ENCODE measurements at places on chromosomes 5 and 9. TPM values are rescaled to one million over a fixed set of nuclear protein-coding genes. Genes with fewer than 3 reads are reported as not detected.

The RFESD gene
- 2.6 TPM for total RNA-seq

The SLC6A19 gene
- 2.2 TPM for total RNA-seq

The CXCL14 gene
- total RNA-seq, result 104 TPM

- no peak for DNase-seq
- no peak overlapping the region for H3K27ac ChIP-seq
- H3K27me3 ChIP-seq, result no peaks in the 10 kb centered on the region
- no peaks in the 10 kb centered on the region for H3K4me1 ChIP-seq
- H3K4me3 ChIP-seq, result no peak overlapping the region
Measured at GRCh38 chr9:130473566-130473965, 28.8 kb downstream of the ASS1 start.

DNA sequence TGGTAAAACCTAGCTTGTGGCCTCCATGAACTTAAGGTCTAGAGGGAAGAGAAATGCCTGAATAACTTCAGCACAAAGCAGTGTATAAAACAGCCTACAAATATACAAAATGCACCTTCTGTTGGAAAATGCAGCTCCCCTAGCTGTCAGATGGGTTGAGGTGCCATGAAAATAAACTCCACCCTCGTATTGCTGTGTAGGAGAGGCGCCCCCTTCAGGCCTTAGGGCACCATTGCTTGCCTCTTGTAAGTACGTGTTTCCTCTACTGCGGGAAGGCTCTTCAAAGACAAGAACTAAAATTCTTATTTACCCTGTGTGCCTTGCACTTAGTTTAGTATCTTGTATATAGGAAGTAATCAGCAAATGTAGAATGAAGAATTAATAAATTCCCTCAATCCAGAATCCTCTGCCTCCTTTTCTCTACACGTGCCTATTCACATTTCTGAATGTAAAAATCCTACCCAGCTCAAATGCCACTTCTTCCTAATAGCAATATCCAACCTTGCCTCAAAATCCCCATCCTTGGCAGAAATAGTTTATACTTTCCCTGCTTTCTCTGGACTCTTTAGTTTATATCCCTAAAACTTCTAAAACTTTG is 393.7 kb upstream of the PDE4D start:
- H3K36me3 ChIP-seq, result no peaks in the 10 kb centered on the region
- no peaks in the 10 kb centered on the region for H3K27me3 ChIP-seq
- no peaks in the 10 kb centered on the region for H3K4me1 ChIP-seq
- H3K4me3 ChIP-seq, result no peak overlapping the region
- no peak overlapping the region for H3K27ac ChIP-seq

DNA sequence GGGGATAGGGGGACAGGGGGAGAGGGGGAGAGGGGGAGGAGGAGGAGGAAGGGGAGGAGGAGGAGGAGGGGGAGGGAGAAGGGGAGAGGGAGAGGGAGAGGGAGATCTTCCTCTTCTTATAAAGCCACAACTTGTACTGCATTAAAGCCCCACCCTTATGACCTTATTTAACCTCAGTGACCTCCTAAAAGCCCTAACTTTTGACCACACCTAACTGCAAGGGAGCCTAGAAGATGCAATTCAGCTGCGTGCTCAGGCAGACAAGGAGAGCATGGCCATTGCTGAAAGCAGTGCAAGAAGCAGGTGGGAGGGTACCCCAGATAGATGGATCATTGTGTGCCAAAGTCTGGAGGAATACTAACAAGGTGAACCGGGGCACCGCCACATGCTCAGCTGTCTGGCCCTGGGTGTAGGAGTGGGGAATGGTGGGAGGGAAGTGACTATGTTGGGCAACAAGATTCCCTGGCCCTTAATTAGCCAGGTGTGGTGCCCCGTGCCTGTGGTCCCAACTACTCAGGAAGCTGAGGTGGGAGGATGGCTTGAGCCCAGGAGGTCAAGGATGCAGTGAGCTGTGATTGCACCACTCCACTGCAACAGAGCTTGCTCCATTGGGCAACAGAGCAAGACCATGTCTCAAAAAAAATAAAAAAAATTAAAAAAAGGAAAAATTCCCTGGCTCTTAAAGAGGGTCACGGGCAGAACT is 125.4 kb upstream of the BOD1 start:
- no peak overlapping the region for H3K27ac ChIP-seq
- peak; percentile 48 for DNase-seq
- H3K36me3 ChIP-seq, result no peaks in the 10 kb centered on the region
- H3K27me3 ChIP-seq, result no peaks in the 10 kb centered on the region

GRCh38 chr5:178642351-178642909 is 15.6 kb upstream of the CLK4 start:
- peak; percentile 31 for DNase-seq
- no peak overlapping the region for H3K4me3 ChIP-seq
- H3K4me1 ChIP-seq, result no peaks in the 10 kb centered on the region
- H3K27ac ChIP-seq, result no peak overlapping the region

DNA sequence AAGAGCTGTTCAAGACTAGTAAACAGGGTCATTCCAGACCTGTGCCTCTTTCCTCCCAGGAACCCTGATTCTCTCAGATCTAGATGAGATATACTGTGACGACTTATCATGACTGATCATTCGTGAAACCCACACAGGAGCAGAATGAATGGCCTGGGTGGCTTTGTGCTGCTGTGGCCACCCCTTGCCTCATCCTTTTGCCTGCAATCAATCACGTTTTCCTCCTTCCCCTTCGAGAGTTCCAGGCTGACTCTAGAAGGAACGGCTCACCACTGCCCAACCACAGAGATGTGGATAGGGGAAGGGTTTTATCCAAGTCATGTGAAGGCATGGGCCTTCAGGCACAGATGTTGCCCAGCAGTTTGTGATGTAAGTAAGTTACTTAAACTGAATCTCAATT is 5.8 kb downstream of the ANXA6 start:
- H3K4me3 ChIP-seq, result no peak overlapping the region
- no peak for DNase-seq
- peaks cover 6% of the 10 kb centered on the region for H3K4me1 ChIP-seq

DNA sequence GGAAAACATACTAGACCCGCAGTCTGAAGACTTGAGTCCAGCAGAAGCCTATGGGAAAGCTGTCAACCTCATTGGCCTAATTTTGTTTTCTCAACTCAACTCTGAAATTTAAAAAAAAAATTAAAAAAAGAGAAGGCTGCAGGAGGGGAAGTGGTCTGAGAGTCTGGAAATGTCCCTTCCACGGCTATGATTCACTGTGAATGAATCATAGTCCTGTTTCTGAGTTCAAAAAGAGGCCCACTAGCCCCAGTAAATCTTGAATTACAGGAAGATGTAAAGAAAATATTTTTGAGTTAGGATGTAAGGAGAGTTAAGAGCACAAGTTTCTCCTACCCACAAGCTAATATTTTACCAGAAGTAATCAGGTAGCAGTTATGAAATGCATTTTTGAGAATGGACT is 565.5 kb upstream of the DMAC1 start:
- no peaks in the 10 kb centered on the region for H3K4me1 ChIP-seq
- no peak overlapping the region for H3K4me3 ChIP-seq

GRCh38 chr9:134327671-134328231 is 1.5 kb downstream of the RXRA start:
- DNase-seq, result no peak
- peak overlapping the region; percentile 80 for H3K27ac ChIP-seq
- peak overlapping the region; percentile 77 for H3K4me3 ChIP-seq

DNA sequence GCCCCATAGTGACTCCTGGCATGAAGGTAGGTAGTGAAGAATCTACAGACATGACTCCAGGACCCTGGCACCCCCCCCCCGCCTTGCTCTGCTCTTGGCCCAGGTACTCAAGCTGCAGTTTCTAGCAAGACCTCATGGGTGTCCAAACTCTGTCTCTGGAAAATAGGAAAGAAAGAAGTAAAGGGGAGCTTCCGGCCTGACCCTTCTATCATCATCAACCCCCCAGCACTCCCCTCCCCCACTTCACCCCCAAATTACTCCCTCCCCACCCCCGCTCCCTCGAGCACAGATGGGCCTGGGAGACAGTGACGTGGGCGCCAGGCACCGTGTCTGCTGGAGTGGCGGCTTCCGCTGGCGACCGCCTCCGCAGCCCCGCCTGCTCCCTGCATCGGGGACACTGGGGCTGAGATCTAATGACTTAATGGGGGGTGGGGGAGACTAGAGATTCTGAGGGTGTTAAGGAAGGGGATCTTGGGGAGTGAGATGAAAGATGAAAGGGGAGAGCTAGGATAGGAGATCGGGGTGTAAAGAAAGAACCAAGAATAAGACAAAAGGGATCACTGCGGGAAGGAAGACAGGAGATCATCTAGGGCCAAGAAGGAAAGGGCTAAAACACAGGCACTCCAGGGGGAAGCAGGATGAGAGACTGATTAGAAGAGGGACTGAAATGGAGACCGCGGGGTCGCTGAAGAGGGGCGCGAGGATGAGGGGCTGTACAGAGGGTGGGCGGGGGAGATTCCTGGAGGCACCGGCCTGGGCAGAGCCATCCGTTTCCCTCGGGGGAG is 1.1 kb upstream of the DNAJB5 start:
- DNase-seq, result no peak
- no peaks in the 10 kb centered on the region for H3K36me3 ChIP-seq
- H3K27me3 ChIP-seq, result no peaks in the 10 kb centered on the region
- H3K4me1 ChIP-seq, result no peaks in the 10 kb centered on the region

GRCh38 chr5:81184749-81185110 is 48.4 kb upstream of the CKMT2 start:
- DNase-seq, result no peak
- H3K4me3 ChIP-seq, result no peak overlapping the region
- no peaks in the 10 kb centered on the region for H3K27me3 ChIP-seq
- H3K27ac ChIP-seq, result no peak overlapping the region

GRCh38 chr5:32362527-32362926 is 49.8 kb upstream of the MTMR12 start:
- no peak overlapping the region for H3K27ac ChIP-seq
- H3K4me3 ChIP-seq, result no peak overlapping the region
- no peaks in the 10 kb centered on the region for H3K36me3 ChIP-seq

- no peaks in the 10 kb centered on the region for H3K36me3 ChIP-seq
- peak overlapping the region; percentile 14 for H3K27ac ChIP-seq
- DNase-seq, result peak; percentile 66
- H3K27me3 ChIP-seq, result no peaks in the 10 kb centered on the region
- peak overlapping the region; percentile 23 for H3K4me3 ChIP-seq
Measured at GRCh38 chr9:105911104-105911911, 217.0 kb downstream of the TMEM38B start.

DNA sequence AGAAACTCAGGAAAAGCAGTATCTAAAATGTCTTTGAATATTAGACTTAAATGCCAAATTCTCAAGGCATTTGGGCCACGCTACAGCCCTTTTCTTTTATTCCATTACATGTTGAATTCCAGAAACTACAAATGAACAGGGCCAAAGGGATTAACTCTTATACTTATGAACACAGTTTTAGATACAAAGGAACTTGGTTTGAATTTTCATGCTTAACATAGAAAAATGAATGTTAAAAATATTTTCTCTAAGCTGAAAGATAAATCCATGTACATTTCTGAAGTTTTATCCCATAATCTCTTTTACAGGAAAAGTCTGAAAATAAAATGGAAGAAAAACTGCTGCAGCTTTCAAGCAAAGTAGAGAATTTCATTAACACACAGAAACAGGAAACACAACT is 56.8 kb downstream of the FAM81B start:
- H3K4me1 ChIP-seq, result no peaks in the 10 kb centered on the region
- H3K27me3 ChIP-seq, result no peaks in the 10 kb centered on the region
- no peak overlapping the region for H3K27ac ChIP-seq
- DNase-seq, result no peak
- H3K4me3 ChIP-seq, result no peak overlapping the region

GRCh38 chr5:65749956-65750355 is 28.0 kb downstream of the NLN start:
- H3K4me3 ChIP-seq, result no peak overlapping the region
- DNase-seq, result no peak
- no peak overlapping the region for H3K27ac ChIP-seq
- no peaks in the 10 kb centered on the region for H3K27me3 ChIP-seq
- no peaks in the 10 kb centered on the region for H3K36me3 ChIP-seq

GRCh38 chr5:43065948-43066798 is 26.1 kb upstream of the ANXA2R start:
- H3K36me3 ChIP-seq, result peaks cover 4% of the 10 kb centered on the region
- no peaks in the 10 kb centered on the region for H3K27me3 ChIP-seq
- peak overlapping the region; percentile 97 for H3K4me3 ChIP-seq
- H3K27ac ChIP-seq, result peak overlapping the region; percentile 97
- DNase-seq, result peak; percentile 91

All from kidney (tissue), 22 donors.